ENCODE measurements at places on chromosomes 7 and 10.

GRCh38 chr10:52818019-52818418 is 45.4 kb upstream of the MBL2 start:
- DNase-seq: peak; percentile 6

GRCh38 chr7:135768467-135768866 is 19.9 kb upstream of the FAM180A start:
- DNase-seq: no peak

DNA sequence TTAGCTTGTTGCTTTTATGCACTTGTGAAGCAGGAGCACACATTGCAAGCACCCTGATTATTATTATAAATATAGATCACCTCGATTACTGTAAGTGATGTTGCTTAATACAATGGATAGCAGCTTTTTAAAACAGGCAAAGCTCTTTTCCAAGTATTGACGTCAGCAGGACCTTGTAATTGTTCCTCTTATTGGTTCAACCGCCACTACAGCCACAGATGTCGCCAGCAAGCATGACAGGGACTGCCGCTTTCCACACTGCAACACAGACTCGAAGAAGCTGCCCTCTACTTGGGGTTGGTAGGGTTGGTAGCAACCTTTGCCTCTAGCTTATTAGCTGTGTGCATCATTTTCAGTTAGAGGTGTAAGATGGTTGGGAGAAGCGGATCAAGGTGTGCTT is 167.6 kb downstream of the ZNF365 start:
- no peak for DNase-seq

GRCh38 chr7:1922071-1922869 is 252.2 kb downstream of the ELFN1 start:
- no peak for DNase-seq

GRCh38 chr7:28755255-28755654 is 202.9 kb downstream of the TRIL start:
- no peak for DNase-seq

GRCh38 chr7:142002179-142002578 is 6.5 kb downstream of the MGAM start:
- DNase-seq: no peak

DNA sequence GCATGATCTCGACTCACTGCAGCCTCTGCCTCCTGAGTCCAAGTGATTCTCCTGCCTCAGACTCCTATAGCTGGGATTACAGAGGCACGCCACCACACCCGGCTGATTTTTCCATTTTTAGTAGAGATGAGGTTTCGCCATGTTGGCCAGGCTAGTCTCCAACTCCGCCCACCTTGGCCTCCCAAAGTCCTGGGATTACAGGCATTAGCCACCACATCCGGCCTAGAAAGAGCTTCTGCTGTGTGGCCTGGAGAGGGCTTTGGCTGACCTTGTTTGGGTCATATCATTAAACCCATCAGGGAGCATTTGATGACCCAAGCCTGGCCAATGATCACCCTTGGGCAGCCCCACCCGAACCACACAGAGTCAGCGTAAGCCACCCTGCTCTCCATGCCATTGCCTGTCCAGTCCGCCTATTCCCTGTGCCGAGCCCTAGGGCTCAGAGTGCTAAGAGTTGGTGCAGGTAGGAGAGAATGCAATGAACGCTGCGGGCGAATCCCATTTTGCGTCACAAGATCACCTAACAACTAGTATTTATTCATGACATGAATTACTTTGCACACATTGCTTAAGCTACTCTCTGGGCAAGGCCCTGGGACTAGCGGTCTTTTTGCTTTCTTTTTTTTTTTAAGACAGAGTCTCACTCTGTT is 22.3 kb upstream of the GDI2 start:
- DNase-seq: no peak

DNA sequence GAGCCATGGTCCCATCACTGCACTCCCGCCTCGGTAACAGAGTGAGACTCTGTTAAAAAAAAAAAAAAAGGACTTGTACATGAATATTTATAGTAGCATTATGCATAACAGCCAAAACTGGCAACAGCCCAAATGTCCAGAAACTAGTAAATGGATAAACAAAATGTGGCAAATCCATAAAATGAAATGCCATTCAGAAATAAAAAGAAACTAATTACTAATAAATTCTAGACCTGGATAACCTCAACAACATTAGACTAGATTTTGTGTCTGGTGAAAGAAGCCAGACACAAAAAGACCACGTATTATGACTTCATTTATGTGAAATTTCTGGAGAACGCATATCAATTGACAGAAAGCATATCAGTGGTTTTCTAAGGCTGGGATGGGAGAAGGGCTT is 74.5 kb downstream of the HPSE2 start:
- no peak for DNase-seq

DNA sequence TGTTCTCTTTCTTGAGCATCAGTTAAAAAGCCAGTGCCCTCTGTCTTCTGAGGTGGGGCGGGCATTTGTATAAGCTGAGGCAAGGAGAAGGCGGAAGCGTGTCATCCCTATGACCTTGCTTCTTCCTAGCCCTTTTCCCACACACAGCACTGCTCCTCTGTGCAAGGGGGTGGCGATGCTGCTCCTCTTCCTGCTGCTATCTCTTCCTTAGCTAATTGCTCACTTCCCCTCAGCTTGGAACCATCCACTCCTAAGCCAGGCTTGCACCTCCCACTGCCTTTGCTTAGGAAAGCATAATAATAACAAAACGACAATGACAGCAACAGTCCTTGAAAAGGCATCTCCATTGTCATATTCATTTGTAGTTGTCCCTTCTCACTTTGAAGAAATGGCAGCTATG is 366.9 kb downstream of the PHTF2 start:
- no peak for DNase-seq

DNA sequence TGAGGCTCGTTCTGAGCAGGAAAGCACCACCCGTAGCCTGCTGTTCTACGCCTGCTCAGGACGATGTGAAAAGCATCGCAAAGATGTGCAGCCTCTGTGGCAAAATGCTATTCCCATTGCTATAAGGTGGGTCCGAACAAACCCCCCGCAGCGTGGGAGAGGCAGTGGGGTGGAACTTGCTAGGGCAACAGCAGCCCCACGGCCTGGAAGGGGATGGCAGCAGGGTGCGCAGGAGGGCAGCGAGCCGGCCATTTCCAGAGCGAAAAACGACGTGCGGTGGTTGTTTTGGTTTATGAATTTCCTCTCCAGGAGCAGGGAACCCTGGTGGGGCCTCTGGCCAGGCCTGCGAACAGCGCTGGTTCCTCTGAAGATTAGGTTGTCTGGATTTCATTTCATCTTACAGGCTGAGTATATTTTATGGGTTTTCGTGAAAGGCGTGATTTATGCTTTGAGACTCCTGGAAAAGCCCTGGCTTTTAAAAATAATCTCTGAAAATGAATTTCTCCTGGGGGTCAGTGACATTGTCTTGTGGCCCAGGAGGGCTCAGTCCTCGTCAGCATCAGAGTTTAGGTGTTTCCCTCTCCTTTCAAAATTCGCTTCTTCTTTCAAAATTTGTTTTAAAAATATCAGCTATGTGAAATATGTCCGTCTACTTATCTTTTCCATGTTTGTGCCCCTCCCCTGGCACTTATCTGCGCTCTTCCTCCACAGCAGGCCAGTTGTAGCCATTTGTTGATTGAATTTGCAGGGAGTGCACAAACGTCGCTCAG is 42.3 kb upstream of the UBE3C start:
- no peak for DNase-seq

GRCh38 chr10:114010316-114010715 is 33.4 kb upstream of the ADRB1 start:
- no peak for DNase-seq

DNA sequence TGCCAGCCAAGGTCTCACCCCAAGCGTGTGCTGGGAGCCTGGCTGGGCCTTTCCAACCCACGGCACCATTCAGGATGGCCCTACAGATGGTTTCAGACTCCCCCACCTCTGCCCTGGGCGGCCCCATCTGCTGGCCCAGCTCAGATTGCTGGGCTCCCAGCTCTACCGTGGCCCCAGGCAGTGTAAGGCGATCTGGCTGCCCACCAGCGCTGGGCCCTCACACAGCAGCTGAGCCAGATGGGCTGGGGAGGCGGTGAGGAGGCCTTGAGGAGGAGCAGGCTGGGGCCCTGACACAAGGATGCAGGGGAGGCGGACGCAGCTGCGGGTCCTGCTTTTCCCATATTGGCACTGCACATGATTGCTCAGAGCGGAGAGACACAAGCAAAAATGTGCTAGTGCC is 162.8 kb downstream of the NRF1 start:
- no peak for DNase-seq

DNA sequence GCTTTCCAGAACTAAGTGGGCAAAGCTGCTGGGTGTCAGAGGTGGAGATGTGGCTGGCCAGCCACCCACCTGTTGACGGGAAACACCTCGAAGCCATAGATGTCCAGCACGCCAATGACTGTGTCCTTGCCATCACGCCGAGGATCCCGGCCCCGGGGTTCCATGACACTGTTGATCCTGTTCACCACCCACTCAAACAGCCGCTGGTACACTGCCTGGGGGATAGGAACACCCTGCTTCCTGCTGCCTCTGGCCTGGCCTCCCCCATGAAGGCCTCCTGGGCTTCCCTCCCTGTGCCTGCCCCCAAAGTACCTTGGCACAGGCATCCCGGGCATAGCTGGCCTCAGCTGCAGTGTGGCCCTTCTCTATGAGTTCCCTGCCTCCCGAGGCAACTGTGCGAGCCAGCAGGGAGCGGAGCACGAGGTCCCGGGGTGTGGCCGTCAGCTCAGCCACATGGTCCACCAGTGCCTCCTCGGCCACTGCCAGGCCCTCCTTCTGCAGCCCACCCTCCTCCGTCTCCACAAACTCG is 8.2 kb downstream of the MYO1G start:
- DNase-seq: no peak

DNA sequence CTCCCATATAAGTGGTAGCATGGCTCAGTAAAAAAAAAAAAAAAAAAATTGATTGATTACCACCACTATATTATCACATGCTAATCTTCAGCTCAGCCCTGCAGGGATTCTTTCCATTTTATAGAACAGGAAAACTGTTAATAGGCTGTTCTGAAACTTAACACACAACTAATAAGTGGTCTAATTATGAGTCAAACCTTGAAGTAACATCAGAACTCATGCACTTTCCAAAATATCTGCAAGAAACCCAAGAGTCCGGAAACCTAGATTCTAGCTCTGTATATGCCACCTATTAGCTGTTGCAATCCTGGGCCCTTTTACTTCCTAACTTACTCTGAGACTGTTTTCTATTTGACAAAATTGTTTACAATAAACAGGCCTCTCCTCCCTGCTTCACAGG is 23.9 kb downstream of the SEM1 start:
- DNase-seq: no peak

DNA sequence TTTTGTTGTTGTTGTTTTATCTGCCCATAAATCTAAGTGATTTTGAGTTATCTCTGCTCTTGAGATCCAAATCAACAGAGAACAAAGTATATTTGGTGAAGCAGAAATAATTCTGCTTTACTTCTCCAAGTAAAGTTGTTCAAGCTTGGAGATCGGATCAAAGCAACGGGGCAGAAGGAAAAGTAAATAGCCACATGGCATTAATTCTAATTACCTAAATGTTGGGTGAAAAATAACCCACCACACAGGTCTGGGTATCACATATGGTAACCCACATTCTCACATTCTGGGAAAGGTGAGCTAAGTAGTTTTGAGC is 3.1 kb downstream of the NRP1 start:
- no peak for DNase-seq

- no peak for DNase-seq
Measured at GRCh38 chr7:43624156-43624555, 41.2 kb downstream of the STK17A start.

DNA sequence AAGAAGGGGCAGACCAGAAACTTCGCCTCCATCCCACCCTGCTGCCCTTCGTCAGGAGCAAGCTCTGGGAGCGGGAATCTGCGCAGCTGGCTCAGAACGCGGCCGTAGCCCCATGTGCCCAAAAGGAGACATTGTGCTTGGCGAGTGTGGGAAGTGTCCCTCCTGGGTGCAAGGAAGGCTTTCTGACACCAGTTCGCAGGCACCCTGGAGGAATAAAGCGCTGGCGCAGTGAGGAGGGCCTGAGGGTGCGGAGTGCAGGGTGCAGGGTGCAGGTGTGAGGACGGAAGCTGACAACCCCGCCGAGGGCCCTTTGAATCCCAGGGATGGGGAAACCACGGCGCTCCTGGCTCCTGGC is 811 bp downstream of the SLIT1 start:
- DNase-seq: no peak

- DNase-seq: no peak
Measured at GRCh38 chr7:644381-645305, 81.9 kb upstream of the DNAAF5 start.

DNA sequence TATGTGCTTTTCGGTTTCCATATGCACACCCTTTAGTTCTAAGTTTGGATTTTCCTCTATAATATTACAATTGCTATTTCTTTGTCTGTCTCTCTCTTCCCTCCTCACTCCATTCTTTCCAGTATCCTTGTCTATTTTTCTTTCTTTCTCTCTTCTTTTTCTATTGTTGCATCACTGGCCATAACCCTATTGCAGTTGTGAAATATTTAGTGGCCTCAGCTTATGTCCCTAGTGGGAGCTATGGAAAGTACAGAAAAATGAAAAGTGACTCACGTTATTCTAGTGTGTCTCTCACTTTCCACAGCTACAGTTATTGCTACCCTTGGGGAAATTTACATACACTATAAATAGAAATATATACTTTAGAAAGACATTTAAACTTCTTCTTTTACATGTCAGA is 59.1 kb downstream of the CNTNAP2 start:
- DNase-seq: no peak

- DNase-seq: no peak
Measured at GRCh38 chr10:93412801-93413200, 69.3 kb downstream of the MYOF start.

DNA sequence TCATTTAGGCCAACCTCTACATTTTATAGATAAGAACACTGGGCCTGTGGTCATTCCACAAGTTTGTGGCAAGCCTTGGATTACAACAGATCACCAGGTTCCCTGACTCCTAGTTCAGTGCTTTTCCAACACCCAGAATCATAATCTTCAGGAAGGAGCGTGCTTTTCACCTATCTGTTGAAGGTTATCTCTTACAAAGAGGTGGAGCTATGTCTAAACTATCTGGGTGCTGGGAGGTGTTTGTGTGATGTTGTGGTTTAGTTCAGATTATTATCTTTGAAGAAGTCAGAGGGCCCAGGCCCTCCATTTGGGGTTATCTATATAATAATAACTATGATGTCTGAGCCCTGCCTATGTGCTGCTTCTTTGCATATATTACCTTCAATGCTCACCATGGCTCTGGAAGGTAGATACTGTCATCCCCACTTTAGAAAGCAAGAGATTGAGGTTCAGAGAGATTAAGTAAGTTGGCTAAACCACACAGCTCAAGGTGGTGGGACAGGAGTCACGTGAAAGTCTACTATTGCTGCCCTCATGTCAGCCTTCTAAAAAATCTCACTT is 24.0 kb downstream of the IL2RA start:
- no peak for DNase-seq

GRCh38 chr10:126634347-126634746 is 36.1 kb downstream of the C10orf90 start:
- no peak for DNase-seq

DNA sequence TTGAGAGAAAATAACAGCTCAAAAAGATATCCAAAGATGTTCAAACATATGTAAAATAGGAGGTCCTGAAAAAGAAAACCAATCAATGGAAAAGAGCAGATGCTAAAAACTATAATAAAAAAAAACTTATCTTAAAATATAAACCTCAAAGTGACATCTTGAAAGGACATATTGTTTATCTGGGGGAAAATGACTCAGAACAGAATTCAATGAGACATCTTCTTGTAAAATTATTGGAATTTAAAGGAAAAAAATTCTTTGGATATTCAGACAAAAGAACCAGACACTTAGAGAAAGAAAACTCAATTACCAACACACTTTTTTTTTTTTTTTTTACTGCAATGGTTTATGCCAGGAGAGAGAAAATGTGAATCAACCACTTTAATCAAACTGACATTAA is 58.9 kb downstream of the NAMPT start:
- no peak for DNase-seq

GRCh38 chr7:802500-803242 is 29.6 kb upstream of the SUN1 start:
- DNase-seq: no peak
